ENCODE measurements at places on chromosomes 3 and 15. TPM values are rescaled to one million over a fixed set of nuclear protein-coding genes. Genes with fewer than 3 reads are reported as not detected.

PRKCI gene
- total RNA-seq, result 39.4 TPM

- no peaks in the 10 kb centered on the region for H3K27me3 ChIP-seq
- no peak overlapping the region for H3K27ac ChIP-seq
- DNase-seq, result no peak
- no peaks in the 10 kb centered on the region for H3K4me1 ChIP-seq
Observed at GRCh38 chr3:141643391-141643790, 94.7 kb upstream of the RNF7 start.

DNA sequence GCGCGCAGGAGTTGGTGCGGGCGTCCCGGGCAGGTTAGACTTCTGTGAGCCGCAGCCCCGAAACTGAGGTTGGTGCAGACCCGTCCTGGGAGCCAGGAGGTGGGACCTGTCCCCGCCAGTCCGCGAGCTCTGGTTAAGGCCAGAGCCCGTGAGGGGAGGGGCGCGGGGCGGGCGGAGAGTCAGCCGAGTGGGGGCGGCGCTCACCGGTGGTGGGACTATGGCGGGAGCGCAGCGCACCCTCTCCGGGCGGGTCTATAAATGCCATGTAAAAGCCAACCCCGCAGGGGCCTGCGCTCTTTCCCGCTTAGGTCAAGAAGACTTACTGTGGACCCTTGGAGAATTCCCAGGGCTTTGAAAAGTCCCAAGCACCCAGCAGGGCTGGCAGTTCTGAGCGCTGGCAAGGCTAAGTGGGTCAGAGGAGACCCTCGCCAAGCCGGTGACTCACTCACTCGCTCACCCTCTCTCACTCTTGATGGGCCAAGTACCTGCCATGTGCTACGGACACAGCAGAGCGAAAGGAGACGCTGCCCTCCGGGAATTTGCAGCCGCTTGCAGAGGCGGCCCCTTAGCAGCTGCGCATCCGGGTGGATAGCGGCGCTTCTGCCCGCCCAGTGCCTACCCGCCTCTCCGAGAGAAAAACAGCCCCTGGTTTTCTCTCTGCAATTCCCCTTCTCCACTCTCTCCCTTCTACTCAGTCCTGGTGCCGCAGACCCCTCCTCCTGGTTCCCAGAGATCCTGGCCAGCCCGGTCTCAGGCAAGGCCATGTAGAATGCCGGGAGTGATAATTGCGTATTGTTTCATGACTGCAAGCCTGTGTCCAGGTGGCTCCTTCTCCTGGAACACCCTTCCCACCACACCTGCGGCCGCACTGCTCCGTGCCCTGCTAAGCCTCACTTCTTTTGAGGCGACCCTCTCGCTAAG lies at the start of gene ALDH1L1:
TSS of gene ALDH1L1 (minus strand) at position 110 of the 921 bp plus-strand sequence. CDS start 19,607 bp downstream, outside the sequence.
- H3K4me1 ChIP-seq, result no peaks in the 10 kb centered on the region
- DNase-seq, result peak; percentile 51
- peak within 1 kb of the TSS; percentile 96 for H3K27ac ChIP-seq
- peak within 1 kb of the TSS; percentile 14 for H3K4me3 ChIP-seq

- no peaks in the 10 kb centered on the region for H3K36me3 ChIP-seq
- DNase-seq, result peak; percentile 61
- H3K4me1 ChIP-seq, result no peaks in the 10 kb centered on the region
- H3K27me3 ChIP-seq, result no peaks in the 10 kb centered on the region
- no peak overlapping the region for H3K4me3 ChIP-seq
Observed at GRCh38 chr15:100818927-100819326, 60.7 kb upstream of the ALDH1A3 start.

GRCh38 chr3:72009851-72010443 lies 225.0 kb upstream of the PROK2 start:
- no peaks in the 10 kb centered on the region for H3K4me1 ChIP-seq
- DNase-seq, result peak; percentile 6
- H3K4me3 ChIP-seq, result no peak overlapping the region
- no peak overlapping the region for H3K27ac ChIP-seq
- H3K27me3 ChIP-seq, result no peaks in the 10 kb centered on the region

GRCh38 chr15:90902840-90903732 lies at the start of gene MAN2A2:
TSS of gene MAN2A2 (plus strand) at chr15:90903302. CDS start at chr15:90904208, 906 bp downstream.
- peaks cover 16% of the 10 kb centered on the region for H3K36me3 ChIP-seq
- peak within 1 kb of the TSS; percentile 94 for H3K27ac ChIP-seq
- peak; percentile 63 for DNase-seq
- no peaks in the 10 kb centered on the region for H3K4me1 ChIP-seq

DNA sequence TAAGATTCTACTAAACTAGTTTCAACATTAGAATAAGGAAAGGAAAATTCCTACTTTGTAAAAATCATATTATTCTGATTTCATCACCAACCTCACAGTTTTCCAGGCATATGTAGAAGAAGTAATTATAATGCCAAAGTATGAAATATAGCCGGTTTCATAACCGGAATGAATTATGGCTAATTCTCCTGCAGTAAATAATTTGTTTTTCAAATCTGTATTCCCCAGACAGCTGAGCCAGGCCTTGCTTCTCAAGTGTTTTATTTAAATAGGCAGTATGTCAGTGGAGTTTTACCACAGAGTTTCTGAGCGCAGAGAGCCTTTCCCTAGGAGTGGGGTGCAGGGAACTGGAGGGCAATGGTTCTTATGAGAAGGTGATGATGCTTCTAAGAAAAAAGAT lies 8.7 kb upstream of the CPA3 start:
- H3K4me1 ChIP-seq, result no peaks in the 10 kb centered on the region
- no peaks in the 10 kb centered on the region for H3K36me3 ChIP-seq
- no peak overlapping the region for H3K4me3 ChIP-seq
- H3K27me3 ChIP-seq, result no peaks in the 10 kb centered on the region
